Breast epithelium (tissue), 4 donors: ENCODE measurements at places on chromosomes 4 and X. TPM values are rescaled to one million over a fixed set of nuclear protein-coding genes. Genes with fewer than 3 reads are reported as not detected.

DNA sequence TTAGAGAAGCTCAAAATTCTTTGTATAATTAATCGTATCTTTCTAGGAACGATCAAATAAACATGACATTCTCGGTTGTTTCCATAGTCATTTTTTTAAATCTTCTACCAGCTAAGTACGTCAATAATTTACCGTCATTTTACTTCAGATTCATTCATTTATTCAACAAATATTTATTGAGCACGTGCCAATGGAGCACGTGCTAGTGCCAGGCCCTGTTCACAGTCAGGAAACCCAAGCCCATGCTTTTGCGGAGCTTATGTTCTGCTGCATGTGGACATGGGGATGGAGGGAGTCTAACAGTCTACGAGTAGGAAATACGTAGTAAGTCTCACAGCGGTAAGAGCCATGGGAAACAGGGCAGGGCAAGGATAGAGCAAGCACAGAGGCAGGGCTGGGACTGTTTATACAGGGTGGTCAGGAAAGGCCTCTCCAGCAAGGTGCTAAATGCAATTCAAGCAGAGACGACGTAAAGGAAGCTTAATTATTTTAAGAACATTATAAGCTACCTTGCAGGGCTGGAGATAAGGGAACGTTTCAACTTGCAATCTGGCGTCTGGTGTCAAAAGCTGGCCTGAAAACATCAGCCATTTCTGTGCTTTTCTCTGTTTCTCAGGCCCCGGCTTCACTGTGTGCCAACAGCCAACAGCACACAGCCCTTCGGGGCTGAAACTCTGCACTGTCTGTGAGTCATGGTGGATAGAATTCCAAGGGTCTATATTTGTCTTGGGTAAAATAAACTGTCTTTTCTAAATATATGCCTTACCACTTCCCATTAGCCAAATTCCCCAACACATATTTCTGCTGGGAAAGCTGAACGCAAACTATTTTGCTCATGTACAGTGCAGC lies 517.1 kb upstream of the ZFP42 start:
- H3K27me3 ChIP-seq = no peaks in the 10 kb centered on the region
- no peaks in the 10 kb centered on the region for H3K4me1 ChIP-seq
- peak overlapping the region; percentile 52 for H3K27ac ChIP-seq
- peak overlapping the region; percentile 8 for H3K4me3 ChIP-seq

GRCh38 chr4:106048250-106048971 lies 153.1 kb downstream of the NPNT start:
- no peaks in the 10 kb centered on the region for H3K4me1 ChIP-seq
- no peaks in the 10 kb centered on the region for H3K27me3 ChIP-seq
- H3K27ac ChIP-seq = no peak overlapping the region
- no peak for DNase-seq

GRCh38 chr4:185457136-185457535 lies 14.4 kb downstream of the CCDC110 start:
- H3K4me3 ChIP-seq = no peak overlapping the region
- DNase-seq = no peak
- no peaks in the 10 kb centered on the region for H3K27me3 ChIP-seq

DNA sequence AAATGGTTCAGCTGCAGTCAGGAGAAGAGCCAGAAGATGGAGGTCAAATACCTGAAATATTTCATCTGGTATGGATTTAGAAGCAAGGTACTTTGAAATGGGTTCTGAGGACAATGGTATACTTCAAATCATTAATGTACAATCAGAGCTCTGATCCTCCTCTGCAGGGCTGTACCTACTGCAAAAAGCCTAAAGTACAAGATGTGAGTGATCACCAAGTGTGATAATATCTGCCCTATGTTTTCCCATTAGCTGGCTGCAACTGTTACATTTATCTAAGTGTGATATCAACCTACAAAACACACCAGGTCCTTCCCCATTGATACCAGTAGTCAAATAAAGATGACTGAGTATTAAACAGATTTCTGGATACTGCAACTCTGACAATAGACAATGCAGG lies 25.1 kb downstream of the HDX start:
- no peak for DNase-seq
- H3K4me3 ChIP-seq = no peak overlapping the region
- H3K27me3 ChIP-seq = no peaks in the 10 kb centered on the region
- H3K36me3 ChIP-seq = no peaks in the 10 kb centered on the region
- no peak overlapping the region for H3K27ac ChIP-seq

DNA sequence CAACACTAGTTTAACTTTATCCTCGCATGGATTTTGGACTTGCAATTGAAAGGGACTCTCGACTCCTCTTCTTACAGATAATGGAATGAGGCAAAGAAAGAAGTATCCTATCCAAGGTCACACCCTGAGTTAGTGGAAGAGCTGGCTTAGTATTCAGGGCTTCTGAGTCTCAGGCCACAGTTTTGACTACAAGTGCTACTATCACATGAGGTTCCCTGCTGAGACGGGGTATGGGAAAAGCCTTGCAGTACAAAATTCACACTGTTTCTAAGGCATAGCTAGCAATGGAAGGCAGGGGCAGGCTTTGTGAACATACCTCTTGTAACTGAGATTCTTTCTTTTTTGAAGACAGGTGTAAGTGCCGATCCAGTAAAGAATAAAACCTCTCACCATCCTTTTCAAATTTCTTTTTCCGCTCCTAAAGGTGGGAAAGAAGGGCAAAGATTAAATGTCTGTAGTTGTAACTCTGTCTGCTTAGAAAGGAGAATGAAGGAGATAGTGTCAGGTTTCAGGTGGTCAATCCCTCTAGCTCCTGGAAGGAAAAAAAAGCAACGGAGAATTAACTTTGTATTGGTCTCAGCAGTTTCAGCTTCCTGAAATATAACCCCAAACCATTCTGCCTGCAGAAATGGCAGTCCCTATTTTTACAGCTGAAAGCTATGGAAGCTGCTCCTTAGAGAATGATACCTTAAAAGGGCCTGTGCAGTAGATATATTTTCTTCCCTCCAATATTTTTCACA lies 199.0 kb downstream of the OPHN1 start:
- DNase-seq = no peak
- no peaks in the 10 kb centered on the region for H3K36me3 ChIP-seq
- H3K27ac ChIP-seq = no peak overlapping the region
- no peaks in the 10 kb centered on the region for H3K4me1 ChIP-seq
- H3K4me3 ChIP-seq = no peak overlapping the region
- no peaks in the 10 kb centered on the region for H3K27me3 ChIP-seq

GRCh38 chr4:124810827-124811226 lies 98.3 kb upstream of the ANKRD50 start:
- no peak for DNase-seq
- no peak overlapping the region for H3K27ac ChIP-seq
- H3K36me3 ChIP-seq = no peaks in the 10 kb centered on the region
- no peaks in the 10 kb centered on the region for H3K27me3 ChIP-seq
- H3K4me1 ChIP-seq = no peaks in the 10 kb centered on the region

- H3K27ac ChIP-seq = peak within 1 kb of the TSS; percentile 95
- no peaks in the 10 kb centered on the region for H3K36me3 ChIP-seq
- H3K27me3 ChIP-seq = no peaks in the 10 kb centered on the region
- peak within 1 kb of the TSS; percentile 91 for H3K4me3 ChIP-seq
- peak; percentile 72 for DNase-seq
These were observed at the start of gene UBE2K for GRCh38 chr4:39697740-39698423. Gene UBE2K, plus strand, starts transcription at chr4:39698136. Its CDS starts 192 bp downstream, at chr4:39698328.

Gene CT45A2
- not detected for total RNA-seq

Gene PDGFC
- 59.7 TPM for total RNA-seq
